ENCODE measurements at places on chromosomes 12 and 14.
A peak's percentile ranks its signal among the peaks of the same experiment; 100 is the strongest.

GRCh38 chr12:30457621-30458289, 237.9 kb downstream of the IPO8 start:
- DNase-seq, result no peak

DNA sequence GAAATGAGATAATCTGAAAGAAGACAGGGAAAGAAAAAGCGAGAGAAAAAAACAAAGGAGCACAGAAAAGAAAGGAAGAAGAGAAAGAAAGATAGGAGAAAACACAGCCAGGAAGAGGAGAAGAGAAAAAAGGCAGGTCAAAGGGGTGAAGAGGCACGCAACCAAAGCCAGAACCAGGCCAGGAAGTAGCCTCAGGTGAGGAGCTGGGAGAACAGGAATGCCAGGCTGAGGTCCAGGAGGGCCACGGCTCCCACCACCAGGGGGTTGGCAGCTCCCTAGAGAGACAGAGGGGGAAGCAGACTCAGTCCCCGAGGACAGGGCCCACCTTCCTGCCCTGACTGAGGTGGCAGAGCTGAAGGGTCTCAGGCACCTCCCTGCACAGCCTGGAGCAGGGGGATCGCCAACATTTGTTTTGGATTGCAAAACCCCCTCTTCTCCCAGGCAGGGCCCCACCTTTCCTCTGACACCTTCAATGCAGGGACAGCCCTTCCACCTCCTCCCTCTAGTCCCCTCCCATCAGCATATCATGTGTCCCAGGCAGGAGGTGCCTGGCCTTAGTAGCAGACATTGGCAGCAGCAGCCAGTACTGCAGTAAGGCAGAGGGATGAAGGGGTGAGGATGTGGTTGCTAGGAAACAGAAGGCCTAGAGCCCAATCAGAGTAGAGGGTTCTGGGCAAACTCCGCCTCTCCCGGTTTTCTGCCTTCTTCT, 2.0 kb upstream of the AP1G2 start:
- DNase-seq, result no peak

DNA sequence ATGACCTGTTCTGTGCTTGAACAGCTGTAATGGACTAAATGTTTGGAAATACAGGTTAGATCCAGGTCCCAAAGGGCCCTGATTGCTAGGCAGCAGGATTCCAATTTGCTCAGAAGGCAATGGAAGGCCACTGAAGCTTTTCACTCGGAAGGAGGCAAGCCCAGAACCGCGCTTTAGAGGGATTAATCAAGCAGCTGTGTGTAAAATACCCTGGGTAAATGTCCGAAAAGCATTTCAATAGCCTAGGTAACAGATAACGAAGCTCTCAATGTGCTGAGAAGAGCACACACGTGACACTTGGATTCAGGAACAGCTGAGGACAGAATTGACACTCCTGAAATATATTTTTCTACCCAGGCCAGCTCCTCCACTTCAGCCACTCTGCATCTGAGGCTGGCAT, 436.1 kb downstream of the TMEM132D start:
- DNase-seq, result peak; percentile 33

DNA sequence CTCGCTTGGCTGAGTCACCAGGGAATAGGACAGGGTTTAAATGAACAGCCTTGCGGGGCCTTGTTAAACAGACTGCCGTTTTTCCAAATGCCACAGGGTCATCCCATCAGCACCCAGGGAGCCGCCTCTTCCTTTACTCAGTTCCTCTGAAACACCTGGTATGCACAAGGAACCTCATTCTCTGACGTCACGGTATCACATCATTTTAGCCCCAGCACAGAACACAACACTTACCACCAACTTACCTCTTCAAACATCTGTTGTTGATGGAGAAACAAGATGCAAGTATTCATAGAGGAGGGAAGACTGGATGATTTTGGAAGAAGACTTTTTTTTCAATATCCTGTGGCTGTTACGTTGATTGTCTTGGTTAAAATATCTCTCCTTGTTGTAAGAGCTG, 535.3 kb upstream of the TMEM132C start:
- no peak for DNase-seq

GRCh38 chr12:93166541-93167307, 211.0 kb upstream of the NUDT4 start:
- DNase-seq, result no peak

GRCh38 chr14:81676395-81676794, 142.7 kb upstream of the SEL1L start:
- DNase-seq, result no peak

DNA sequence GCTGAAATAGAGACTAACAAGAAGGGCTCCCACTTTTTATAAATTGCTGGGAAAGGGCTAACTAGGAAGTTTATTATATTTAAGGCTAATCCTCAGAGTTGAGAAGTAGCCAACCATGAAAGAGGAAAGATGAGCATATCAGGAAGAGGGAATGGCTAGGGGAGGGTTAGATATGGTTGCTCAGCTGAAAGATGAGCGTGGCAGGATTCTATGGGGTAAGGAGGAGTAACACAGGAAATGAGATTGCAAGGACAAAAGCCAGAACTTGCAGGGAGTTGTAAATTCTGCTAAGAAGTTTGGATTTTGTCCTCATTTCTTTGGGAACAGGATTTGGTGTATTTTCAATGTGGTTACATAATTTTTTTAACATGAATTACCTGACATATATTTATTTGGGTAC, 127.4 kb upstream of the ATP2B1 start:
- no peak for DNase-seq

GRCh38 chr14:54267172-54267571, 129.6 kb upstream of the CDKN3 start:
- DNase-seq, result no peak

DNA sequence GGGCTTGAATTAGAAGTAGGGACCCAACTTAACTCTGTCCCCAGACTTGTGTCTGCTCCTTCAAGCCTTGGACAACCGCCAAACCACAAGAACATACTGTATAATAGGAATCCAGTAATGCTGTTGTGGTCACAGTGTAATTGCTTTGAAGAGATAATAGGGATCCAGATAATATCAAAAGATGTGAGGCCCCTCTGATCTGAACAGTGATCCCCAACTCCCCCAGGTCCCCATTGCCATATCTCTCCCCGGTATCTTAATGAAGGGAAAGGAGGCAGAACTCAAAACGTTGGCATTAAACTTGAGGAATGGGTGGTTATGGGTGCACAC, 8.5 kb upstream of the PLEKHH1 start:
- DNase-seq, result no peak

GRCh38 chr14:99718811-99719192, 34.7 kb downstream of the CYP46A1 start:
- no peak for DNase-seq

DNA sequence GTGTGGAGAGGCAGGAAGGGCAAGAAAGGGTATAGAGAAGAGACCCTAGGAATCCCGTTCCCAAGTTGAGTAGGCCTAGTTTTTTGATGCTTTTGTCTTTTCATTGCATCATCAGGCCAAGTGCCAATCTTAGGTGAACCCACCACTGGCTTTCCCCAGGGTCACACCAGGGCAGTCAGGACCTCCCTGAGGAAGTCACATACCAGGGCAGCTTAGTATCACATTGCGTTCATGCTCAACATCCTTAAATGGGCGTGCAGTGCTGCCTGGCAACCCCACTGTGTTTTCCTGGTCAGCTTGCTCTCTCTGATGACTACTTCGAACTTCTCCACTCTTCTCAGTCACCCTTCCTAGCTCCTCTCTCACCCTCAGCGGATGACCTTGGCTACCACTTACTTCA, 9.0 kb downstream of the ASIC1 start:
- DNase-seq, result no peak

GRCh38 chr12:87704374-87704773, 324.8 kb downstream of the C12orf50 start:
- no peak for DNase-seq

GRCh38 chr14:30143627-30144026, 216.0 kb upstream of the PRKD1 start:
- DNase-seq, result no peak

GRCh38 chr14:54877015-54877702, 25.5 kb downstream of the GCH1 start:
- no peak for DNase-seq

GRCh38 chr14:99057576-99058083, 214.4 kb downstream of the BCL11B start:
- no peak for DNase-seq

GRCh38 chr12:47736877-47737676, 11.8 kb upstream of the ENDOU start:
- DNase-seq, result no peak

DNA sequence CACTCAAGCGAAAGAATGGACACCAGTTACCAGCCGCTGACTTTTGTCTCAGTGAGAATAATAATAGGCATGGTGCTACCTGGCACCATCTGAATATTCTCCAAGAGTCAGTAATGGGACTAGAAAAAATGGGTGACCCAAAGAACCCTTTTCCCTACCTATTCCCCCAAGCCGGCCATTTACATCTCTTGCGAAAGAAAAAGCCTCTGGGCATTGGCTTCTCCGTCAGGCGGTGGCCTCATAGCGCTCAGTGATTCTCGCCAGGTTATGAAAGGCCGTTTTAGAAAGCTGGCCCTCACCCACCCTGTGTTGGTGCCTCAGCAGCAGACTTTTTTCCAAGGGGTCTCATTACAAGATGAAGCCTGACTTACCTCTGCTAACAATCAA, 523 bp upstream of the SLC6A15 start:
- peak; percentile 85 for DNase-seq

DNA sequence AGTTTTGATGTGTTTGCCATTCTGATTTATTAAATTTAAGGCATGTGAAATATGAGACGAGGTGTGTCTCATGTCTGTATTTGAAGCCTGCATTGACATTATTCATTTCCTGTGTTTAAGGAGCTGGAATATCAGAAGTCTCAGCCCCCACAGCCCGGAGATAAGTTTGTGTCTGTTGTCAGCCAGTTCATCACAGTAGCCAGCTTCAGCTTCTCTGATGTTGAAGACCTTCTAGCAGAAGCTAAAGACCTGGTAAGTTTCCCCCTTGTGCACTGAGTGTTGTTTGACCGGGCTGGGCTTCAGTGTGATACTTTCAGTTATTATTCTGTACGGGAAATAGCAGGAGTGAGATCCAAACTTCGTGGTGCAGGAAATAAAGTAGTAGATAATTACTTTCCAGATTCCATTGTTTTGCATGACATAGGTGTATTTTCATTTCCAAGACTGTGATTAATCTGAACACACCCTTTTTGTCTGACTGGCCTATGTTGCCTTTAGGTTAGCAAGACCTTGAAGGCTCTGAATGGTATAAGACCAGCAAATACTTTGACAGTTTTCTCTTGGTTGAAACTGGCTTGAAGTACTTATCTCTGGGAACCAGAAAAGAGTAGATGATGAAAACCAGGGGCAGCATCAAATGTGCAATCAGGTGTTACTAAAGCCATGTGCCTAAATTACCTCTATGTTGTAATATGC, 101.5 kb downstream of the GPR135 start:
- DNase-seq, result no peak

DNA sequence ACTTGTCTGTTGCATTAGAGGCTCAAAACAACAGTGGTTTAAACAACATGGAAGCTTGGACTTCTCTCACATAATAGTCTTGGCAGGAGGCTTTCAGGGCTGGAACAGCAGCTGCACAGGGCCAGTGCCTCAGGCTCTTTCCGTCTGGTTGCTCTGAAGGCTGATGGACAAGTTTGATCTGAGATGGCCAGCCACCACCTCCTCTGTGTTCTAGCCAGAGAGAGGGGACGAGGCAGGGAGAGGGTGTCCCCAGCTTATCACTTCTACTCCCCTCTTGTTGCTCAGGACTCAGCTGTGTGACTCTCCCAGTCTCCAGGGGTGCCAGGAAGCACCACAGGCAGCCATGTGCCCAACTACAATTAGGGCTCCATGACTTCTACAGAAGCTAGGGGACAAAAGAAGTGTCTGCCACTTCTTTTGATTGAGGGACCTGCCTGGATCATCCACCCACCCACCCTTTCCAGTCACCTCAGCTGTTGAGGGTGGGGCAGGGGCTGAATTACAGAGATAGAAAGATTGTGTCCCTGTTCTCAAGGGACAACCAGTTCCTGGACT, 46.6 kb downstream of the SMIM41 start:
- DNase-seq, result peak; percentile 58

GRCh38 chr12:56766535-56766934, 3.4 kb downstream of the HSD17B6 start:
- no peak for DNase-seq

- DNase-seq, result no peak
These were observed 337.9 kb downstream of the NRXN3 start for GRCh38 chr14:78508023-78508422.

- peak; percentile 63 for DNase-seq
These were observed 52.9 kb downstream of the SERPINA3 start for GRCh38 chr14:94665121-94665520.

GRCh38 chr12:56387152-56387736, 24.6 kb upstream of the APOF start:
- peak; percentile 21 for DNase-seq

GRCh38 chr14:96806836-96807235, 9.7 kb downstream of the VRK1 start:
- no peak for DNase-seq

DNA sequence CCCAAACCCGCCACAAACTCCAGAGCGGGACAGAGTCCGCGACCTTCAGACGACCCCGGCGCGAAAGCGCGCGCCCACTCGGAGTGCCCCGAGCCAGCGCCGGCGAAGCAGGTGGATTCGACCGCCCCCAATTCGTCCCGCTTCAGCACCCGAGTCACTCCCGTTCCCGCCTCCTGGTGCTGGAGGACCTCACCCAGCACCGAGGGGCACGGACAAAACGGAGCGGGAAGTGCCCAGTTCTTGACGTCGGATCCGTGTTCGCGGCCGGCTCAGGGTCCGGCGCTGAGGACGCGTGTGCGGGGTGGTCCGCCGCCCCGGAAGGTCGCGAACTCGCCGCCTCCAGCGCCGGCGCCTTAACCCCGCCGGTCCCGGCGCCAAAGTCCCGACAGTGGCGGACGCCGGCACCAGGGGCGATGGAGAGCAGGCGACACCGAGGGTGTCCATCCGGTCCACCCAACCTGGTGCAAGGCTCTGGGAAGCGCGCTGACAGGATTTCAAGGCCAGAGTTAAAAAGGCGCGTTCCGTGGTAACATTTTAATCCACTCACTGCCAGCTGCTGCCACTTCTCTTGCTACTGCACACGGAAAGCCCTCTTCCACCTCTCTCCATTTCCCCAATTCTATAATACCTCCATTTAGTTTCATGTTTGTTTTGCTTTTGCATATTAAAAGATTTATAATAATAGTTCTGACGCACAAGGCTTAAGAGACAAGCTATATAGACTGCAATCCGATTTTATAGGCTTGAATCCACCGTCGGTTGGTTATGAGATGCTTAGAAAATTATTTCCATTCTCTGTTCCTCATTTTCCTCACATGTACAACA, 240.0 kb upstream of the CPNE8 start:
- peak; percentile 72 for DNase-seq

- no peak for DNase-seq
These were observed 482 bp downstream of the WDHD1 start for GRCh38 chr14:55026441-55026792.

GRCh38 chr12:21608196-21608595, 3.5 kb upstream of the GYS2 start:
- DNase-seq, result no peak

GRCh38 chr14:24207104-24207551, 1.6 kb downstream of the TSSK4 start:
- no peak for DNase-seq

GRCh38 chr12:95890958-95891357, 32.2 kb downstream of the SNRPF start:
- no peak for DNase-seq

GRCh38 chr12:65740873-65741600, 83.2 kb upstream of the HMGA2 start:
- peak; percentile 96 for DNase-seq
